ENCODE measurements at places on chromosomes 11 and 22. TPM values are rescaled to one million over a fixed set of nuclear protein-coding genes. Genes with fewer than 3 reads are reported as not detected.

Gene PATZ1
- 6.4 TPM for total RNA-seq

Gene DNAJB7
- total RNA-seq, result not detected

Gene PHLDA2
- total RNA-seq, result 4.4 TPM

Gene YPEL1
- total RNA-seq, result 1.1 TPM

Gene MYEOV
- 6.8 TPM for total RNA-seq

Gene SLC5A1
- total RNA-seq, result not detected

Gene FGF4
- not detected for total RNA-seq

Gene DNAJB13
- 0.18 TPM for total RNA-seq

Gene MS4A3
- not detected for total RNA-seq

Gene KRTAP5-7
- total RNA-seq, result not detected
